ENCODE measurements at places on chromosomes 16 and 17. TPM values are rescaled to one million over a fixed set of nuclear protein-coding genes. Genes with fewer than 3 reads are reported as not detected.
A peak's percentile ranks its signal among the peaks of the same experiment; 100 is the strongest.

GRCh38 chr16:30775392-30776188 lies 11.4 kb downstream of the ZNF629 start:
- DNase-seq = peak; percentile 83

- no peak for DNase-seq
Measured at GRCh38 chr17:4768298-4768697, 3.4 kb upstream of the TM4SF5 start.

- DNase-seq = no peak
Measured at GRCh38 chr17:20203761-20204263, 194.7 kb downstream of the SPECC1 start.

- no peak for DNase-seq
Measured at GRCh38 chr16:48101069-48101674, 54.6 kb downstream of the ABCC12 start.

- no peak for DNase-seq
Measured at GRCh38 chr16:84749815-84750214, 50.0 kb downstream of the USP10 start.

- no peak for DNase-seq
Measured at GRCh38 chr16:13923703-13924298, 3.8 kb downstream of the ERCC4 start.

GRCh38 chr16:70786020-70786755 lies 14.8 kb downstream of the VAC14 start:
- DNase-seq = no peak

- no peak for DNase-seq
Measured at GRCh38 chr16:14364386-14365199, 265.5 kb downstream of the PARN start.

DNA sequence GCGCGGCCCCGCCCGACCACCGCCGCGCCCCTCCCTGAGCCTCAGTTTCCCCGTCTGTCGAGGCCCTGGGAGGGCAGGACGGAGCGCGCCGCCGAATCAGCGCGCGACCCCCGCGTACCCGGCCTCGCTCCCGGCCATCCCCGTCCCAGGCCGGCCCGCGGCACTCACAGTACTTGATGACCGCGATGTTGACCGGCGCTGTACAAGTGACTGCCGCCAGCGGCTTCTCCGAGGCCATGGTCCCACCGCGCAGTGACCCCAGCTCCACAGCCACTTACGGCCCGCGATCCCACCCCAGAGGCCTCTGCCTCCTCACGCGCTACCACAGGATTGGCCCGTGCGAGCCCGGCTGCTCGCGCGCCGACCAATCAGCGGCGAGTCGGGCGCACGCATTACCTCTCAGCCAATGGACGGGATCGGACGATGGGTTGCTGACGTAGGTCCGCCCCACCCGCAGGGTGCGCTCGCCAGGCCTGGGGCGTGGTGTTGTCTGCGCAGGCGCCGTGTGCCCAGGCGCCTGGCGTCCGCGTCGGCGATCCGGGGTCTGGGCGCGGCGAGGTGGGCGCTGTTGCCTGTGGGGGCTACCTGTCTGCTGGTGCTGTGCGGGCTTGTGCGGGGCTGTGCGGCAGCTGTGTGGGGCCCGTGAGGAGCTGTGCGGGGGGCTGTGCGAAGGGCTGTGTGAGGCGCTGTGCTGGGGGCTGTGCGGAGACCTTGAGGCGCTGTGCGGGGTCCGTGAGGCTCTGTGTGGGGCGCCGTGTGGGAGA lies at the start of gene MVD:
Gene MVD (minus strand): TSS at position 249 of the 764 bp plus-strand sequence. CDS start 11 bp downstream, at position 238.
- DNase-seq = peak; percentile 96

DNA sequence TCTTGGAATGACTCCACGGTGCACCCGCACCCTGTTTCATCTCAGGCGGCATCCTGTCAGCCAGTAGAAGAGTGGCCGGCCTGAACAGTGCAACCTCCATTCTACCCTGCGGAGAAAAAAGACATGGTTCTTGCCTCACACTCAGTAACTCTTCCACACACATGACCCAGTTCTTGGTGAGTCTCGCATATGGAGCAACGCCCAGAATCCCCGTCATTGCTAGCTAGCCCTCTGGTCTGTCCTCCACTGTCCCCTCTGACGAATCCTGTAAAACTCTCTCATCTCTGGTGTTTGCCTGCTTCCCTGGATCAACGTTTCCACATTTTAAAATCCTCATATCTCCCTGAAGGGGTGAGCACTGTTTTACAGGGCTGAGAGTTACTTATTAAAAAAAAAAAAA lies 4.2 kb upstream of the RDM1 start:
- DNase-seq = no peak

GRCh38 chr16:1822801-1823200 lies 3.8 kb downstream of the HAGH start:
- DNase-seq = no peak

DNA sequence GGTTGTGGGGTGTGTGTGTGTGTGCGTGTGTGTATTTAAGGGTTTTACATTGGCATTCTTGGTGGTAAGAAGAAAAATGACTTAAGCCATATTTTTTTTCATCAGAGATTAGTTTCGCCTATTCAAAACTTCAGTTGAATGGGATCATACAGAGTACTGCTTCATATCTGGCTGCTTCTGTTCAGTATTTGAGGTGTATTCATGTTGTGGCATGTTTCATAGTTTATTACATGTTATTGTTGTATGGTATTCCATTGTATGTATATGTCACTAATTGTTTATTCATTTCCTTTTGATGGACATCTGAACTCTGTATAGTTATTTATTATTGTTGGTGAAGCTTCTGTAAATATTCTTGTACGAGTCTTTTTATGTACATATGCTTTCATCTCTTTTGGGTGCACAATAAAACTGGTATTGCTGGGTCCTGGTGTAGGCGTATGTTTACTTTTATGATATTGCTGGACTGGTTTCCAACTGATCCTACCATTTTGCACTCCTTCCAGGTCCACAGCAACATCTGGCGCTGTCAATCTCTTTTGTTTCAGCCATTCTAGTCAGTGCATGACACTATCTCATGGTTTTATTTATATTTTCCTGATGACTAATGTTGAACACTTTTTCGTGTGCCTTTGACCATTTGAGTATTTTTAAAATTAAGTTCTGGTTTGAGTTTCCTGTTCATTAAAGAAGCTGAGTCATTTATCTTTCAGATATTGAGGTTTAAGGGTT lies 77.4 kb upstream of the MAF start:
- DNase-seq = no peak

DNA sequence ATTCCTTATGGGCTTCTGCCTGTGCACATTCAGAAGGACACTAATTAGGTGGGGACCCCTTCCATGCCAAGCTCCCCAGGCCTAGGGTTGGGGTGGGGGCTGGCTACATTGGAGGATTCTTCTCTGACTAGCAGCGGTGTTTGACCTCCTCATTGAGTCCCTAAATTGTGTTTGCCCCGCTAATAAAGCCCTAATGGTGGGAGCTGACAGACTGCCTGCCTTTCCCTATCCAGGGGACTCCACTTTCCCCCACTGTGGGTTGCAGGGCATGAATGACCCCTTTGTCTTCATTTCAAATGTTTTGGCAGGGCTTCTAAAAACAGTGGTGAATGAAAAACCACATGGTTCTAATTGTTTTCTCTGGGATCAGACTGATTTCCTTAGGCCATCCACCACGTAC lies 476.8 kb upstream of the CDH11 start:
- no peak for DNase-seq

DNA sequence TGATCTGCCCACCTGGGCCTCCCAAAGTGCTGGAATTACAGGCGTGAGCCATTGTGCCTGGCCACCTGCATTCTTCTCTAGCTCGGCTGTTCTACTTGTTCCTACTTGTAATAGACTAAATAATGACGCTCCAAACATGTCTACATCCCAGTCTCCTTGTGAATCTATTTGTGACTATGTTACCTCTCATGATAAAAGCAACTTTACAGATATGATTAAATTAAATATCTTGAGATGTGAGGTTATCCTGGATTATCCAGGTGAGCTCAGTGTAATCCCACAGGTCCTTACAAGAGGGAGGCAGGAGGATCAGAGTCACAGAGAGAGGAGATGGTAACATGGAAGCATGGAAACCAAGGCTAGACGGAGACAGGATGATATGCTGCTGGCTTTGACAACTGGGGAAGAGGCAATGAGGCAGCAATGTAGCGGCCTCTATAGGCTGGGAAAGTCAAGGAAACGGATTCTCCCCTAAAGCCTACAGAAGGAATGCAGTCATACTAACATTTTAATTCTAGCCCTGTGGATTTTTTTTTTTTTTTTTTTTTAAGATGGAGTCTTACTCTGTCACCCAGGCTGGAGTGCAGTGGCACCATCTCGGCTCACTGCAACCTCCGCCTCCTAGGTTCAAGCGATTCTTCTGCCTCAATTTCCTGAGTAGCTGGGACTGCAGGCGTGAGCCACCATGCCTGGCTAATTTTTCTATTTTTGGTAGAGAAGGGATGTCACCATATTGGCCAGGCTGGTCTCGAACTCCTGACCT lies 5.0 kb upstream of the LASP1 start:
- DNase-seq = no peak

GRCh38 chr16:29819506-29819905 lies 756 bp upstream of the MVP start:
- peak; percentile 71 for DNase-seq

- peak; percentile 69 for DNase-seq
Measured at GRCh38 chr16:2720064-2720457, at the start of gene PRSS27. TSS of gene PRSS27 (minus strand) at chr16:2720224. CDS start at chr16:2720160, 64 bp downstream.

DNA sequence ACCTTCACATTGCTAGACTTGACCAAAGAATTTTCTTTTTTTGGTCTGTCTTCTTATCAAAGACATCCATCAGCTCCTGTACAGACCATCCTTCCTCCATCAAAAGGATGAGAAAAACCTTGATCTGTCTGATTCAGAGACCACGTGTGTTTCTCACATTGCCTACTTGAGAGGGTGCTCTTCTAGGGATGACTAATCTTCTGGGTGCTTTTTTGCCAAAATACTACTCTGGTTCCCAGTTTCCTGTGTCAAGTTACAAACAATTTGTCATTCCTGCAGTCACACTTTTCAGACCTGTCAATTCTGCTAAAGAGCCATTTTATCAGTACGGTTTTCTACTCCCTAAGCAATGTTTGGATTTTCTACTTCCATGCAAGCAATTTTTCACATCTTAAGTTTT lies 492.2 kb downstream of the CDH11 start:
- DNase-seq = no peak

- DNase-seq = peak; percentile 25
Measured at GRCh38 chr16:16861546-16861945, 482.6 kb downstream of the NPIPA7 start.

GRCh38 chr17:78146881-78147280 lies 696 bp downstream of the C17orf99 start:
- DNase-seq = no peak

DNA sequence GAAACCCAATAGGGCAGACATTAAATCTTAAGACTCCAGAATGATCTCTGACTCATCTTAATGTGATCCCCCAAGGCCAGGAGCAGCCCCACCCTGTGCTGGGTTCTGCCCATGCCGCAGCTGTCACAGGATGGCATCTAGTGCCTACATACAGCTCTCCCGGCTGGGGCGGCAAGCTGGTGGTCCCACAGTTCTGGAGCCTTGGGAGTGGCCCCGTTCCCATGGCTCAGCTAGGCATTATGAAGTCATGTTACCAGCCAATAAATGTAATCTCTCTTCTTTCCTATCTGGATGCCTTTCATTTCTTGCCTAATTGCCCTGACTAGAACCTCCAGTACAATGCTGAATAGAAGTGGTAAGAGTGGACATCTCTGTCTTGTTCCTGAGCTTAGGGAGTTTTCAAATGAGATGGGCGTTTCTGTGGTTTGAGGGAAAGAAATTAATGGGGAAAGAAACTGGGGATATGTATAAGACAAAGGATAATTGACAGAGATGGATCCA lies 95.7 kb upstream of the DNAH17 start:
- no peak for DNase-seq

- no peak for DNase-seq
Measured at GRCh38 chr16:15777533-15778203, 79.2 kb downstream of the MYH11 start.

GRCh38 chr17:59149051-59149450 lies 5.9 kb downstream of the SKA2 start:
- no peak for DNase-seq

DNA sequence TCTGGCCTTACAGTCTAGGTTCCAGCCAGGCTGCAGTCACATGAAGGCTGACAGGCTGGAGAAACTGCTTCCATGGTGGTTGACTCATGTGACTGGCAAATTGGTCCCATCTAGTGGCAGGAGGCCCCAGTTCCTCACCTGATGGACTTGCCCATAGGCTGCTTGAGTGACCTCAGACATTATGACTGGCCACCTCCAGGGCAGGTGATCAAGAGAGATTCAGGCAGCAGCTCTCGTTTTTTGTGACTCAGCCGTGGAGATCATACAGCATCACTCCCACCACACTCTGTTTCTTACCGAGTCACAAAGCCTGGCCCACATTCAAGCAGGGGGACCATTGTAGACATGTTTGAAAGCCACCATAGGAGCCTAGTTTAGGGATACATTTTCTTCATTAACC lies 34.5 kb downstream of the SIAH1 start:
- no peak for DNase-seq

GRCh38 chr16:55955845-55956244 lies 80.7 kb upstream of the CES5A start:
- DNase-seq = peak; percentile 5

- DNase-seq = no peak
Measured at GRCh38 chr16:88750854-88751253, 34.2 kb downstream of the PIEZO1 start.

GRCh38 chr17:5241861-5242671 lies 7.4 kb upstream of the SCIMP start:
- no peak for DNase-seq

DNA sequence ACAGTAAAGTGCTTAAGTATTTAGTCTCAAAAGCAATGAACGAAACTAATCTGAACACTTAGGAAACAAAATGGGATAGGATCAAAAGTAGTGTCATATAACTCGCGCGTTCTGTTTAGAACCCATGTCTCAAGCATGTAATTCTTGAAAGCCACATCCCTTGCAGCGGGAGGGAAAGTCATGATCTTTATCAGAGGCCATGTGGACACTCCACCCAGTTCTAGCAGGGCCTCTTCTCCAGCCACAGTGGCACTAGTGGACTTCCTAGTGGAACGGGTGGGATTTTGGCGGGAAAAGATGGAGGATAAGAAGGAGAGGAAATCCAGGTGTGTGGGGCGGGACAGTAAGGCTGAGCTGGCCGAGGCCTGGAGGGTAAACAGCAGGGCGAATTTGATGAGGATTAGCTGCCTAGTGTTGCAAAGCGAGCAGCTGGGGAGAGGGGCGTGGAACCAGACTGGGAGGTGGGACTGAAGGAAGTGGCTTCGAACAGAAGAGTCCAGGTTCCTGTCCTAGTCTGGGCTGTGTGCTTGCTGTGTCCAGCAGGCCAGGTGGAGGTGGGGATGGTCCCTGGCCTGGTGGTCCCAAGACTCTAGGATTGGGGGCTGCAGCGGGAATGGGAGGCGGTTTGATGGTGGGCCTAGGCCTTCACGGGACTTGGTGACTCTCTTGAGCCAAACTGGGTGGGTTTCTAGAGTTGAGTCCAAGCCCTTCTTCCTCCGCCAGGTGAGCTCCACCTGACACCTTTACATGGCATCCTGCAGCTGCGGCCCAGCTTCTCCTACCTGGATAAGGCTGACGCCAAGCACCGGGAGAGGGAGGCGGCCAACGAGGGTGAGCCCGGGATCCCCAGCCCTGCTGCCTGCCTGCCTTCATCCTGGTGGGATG lies 15.9 kb downstream of the POLR3E start:
- no peak for DNase-seq

GRCh38 chr16:82535262-82535661 lies 91.5 kb upstream of the CDH13 start:
- no peak for DNase-seq

Gene ZC3H7A
- total RNA-seq = 34.5 TPM

Gene FADS6
- total RNA-seq = not detected

Gene PRKCA
- total RNA-seq = 9.0 TPM

Gene KRT40
- total RNA-seq = 0.24 TPM

Gene NPTX1
- total RNA-seq = 0.23 TPM

Gene CTNS
- total RNA-seq = 12.0 TPM

Gene GFAP
- total RNA-seq = 0.12 TPM

Gene NPIPB13
- total RNA-seq = 6.0 TPM

Gene CACNG1
- not detected for total RNA-seq

Gene GNG13
- total RNA-seq = not detected

Gene KLHL10
- not detected for total RNA-seq

All from pancreas (tissue), 10 donors.